ENCODE measurements at places on chromosomes 3 and 15.

- DNase-seq, result peak; percentile 52
These were observed 43.5 kb upstream of the RAF1 start for GRCh38 chr3:12707449-12707848.

DNA sequence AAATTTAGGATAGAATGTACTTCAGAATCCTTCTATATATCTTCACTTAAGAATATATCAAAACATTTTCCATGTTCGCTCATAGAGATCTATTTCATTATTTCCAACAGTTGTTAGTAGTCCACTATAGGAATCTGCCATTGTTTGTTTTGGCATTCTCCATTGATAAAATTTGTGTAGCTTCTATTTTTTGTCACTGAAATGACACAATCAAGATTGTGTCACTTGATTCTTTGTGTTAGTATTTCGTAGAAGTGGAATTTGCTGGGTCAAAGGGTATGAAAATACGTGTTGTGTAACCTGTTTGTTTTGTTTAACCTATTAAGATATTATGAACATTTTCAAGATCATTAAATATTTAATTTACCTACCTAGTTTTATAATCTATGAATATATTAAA, 15.9 kb upstream of the GPR156 start:
- DNase-seq, result peak; percentile 36

DNA sequence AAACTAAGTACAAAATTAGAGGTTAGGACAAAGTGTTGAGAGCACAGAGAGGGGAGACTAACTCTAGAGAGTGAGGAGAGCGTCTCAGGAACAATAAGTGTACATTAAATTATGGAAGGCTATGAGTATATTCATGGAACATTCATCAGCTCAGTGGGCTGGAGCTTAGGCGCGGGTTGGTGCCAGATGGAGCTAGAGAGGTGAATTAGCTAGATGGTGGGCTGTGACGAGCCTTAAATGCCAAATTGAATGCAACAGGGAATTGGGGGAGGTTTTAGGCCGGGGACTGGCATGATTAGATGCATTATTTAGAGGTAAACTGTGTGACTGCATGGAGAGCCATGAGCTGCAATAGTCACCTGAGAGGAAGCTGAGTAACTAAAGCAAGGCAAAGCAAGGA, 97.1 kb downstream of the TMEM108 start:
- no peak for DNase-seq

DNA sequence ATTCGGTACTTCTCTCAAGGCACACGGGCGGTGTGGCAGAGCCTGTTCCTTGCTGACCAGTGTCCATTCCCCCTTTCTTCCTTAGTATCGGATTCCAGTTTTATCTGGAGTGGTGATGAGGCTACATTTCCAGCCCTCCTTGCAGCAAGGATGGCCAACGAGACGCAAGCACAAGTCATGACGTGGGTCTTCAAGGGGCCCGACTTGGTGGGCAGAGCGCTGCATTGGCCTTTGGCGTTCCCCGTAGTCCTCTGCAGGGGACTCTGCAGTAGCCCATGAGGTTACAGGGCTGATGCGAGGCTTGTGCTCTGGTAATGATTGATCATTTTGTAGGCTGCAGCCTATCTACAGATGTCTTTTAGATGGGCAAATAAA, 194.5 kb downstream of the OPA1 start:
- no peak for DNase-seq

GRCh38 chr15:23074684-23075083, 35.3 kb upstream of the TUBGCP5 start:
- DNase-seq, result no peak

GRCh38 chr3:125359700-125360099, 15.4 kb downstream of the ZNF148 start:
- no peak for DNase-seq

- no peak for DNase-seq
These were observed 13.2 kb downstream of the USP3 start for GRCh38 chr15:63517628-63518027.

DNA sequence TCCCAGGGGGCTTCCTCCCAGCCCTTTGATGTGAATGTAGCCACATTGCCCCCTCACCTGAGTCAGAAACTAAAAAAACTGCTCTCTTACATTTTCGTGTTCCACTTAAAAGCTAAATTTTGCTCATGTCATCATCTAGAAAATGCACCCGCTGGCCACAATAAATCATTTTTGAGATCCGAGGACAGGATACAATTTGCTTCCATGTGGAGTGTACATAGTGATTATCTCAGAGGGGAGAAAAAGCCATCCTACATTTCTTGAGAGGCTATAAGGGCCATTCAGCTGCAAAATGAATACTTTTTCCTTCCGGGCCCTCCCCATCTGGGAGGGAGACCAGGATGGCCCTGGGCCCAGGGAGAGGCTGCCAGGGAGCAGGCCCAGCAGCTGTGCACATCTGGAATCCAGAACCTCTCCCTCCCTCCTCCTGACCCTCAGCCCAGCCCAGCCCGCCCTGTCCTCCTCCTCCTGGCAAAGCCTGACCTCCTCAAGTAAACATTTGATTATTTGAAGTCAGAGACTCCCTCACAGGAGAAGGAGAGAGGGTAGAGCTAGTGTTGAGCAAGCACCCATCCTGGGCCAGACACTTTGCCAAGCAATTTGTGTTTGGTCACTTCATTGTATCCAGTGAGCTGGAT, 59.1 kb downstream of the CORO2B start:
- DNase-seq, result no peak

GRCh38 chr15:67082007-67082536, 16.7 kb downstream of the SMAD3 start:
- no peak for DNase-seq

- peak; percentile 27 for DNase-seq
These were observed 1367.0 kb downstream of the OTOL1 start for GRCh38 chr3:162863579-162863978.

GRCh38 chr15:24901409-24901808, 53.4 kb upstream of the SNRPN start:
- no peak for DNase-seq

DNA sequence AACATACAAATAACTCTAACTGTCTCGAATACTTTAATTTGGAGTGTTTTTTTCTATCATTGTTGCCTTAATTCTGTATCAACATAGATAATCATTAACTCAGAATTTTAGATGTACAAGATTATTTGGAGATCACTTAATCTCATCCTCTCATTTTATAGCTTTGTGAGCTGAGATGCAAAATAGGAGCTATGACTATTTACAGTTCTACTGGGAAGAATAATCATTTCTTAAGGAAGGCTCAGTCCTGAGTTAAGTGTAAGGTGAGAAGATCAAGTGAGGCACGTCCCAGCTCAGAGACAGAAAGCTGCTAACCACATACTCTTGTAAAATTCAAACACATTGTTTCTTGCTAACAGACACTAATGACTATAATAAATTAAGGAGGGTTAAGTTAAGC, 66.2 kb downstream of the CCDC54 start:
- no peak for DNase-seq

GRCh38 chr3:64384561-64384960, 159.3 kb upstream of the PRICKLE2 start:
- no peak for DNase-seq

DNA sequence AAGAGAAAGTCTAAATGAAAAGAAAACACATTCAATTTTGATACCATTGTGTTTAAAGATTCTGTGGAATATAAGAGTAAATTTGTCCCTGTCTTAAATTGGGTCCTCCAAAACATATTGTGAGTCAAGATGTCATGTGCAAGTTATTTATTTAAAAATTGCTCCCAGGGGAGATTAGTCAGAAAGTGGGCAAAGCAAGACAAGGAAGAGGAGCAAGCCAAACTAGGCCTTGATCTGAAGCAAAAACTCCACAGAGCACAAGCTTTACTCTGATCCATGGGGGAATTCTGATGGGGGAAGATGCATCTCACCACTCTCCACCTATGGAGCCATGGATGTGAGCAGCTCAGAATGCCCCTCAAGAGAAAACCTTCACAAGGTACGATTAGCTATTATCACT, 342.8 kb upstream of the IL12A start:
- no peak for DNase-seq

GRCh38 chr3:189985948-189986347, 134.7 kb downstream of the P3H2 start:
- no peak for DNase-seq

- no peak for DNase-seq
These were observed 3.3 kb downstream of the SCAMP2 start for GRCh38 chr15:74869726-74870407.

DNA sequence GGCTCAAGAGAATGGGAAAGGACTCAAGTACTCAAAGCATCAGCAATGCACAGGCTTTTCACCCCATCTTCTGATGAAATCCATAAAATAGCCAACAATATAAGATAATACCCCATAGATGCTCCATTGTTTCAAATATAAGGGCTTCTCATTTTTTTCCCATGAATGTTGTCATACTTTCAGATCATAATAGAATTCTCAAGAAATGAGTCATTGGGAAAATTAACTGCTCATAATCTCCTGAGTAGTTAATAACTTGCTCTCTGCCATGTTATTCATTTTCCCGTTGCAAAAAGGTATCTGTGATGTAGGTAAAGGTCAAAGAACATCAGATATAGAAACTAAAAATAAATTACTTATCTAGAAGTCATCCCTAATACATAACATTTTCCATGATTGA, 121.9 kb downstream of the NSUN3 start:
- DNase-seq, result no peak

GRCh38 chr3:114745322-114746240, 401.5 kb downstream of the ZBTB20 start:
- DNase-seq, result no peak

- no peak for DNase-seq
These were observed 232.1 kb downstream of the NECTIN3 start for GRCh38 chr3:111303760-111304159.

- DNase-seq, result no peak
These were observed 7.7 kb downstream of the GALNT15 start for GRCh38 chr3:16182183-16182582.

- no peak for DNase-seq
These were observed 80.4 kb upstream of the XCR1 start for GRCh38 chr3:46107682-46108081.

- DNase-seq, result no peak
These were observed 8.5 kb downstream of the RPAP1 start for GRCh38 chr15:41535544-41535943.

- no peak for DNase-seq
These were observed 3.9 kb upstream of the PXYLP1 start for GRCh38 chr3:141227752-141228151.

GRCh38 chr15:35327789-35328188, 218.2 kb downstream of the DPH6 start:
- DNase-seq, result no peak

- DNase-seq, result no peak
These were observed 161.2 kb downstream of the ALCAM start for GRCh38 chr3:105527949-105528348.

- DNase-seq, result no peak
These were observed 79.1 kb upstream of the MEF2A start for GRCh38 chr15:99486371-99487336.

DNA sequence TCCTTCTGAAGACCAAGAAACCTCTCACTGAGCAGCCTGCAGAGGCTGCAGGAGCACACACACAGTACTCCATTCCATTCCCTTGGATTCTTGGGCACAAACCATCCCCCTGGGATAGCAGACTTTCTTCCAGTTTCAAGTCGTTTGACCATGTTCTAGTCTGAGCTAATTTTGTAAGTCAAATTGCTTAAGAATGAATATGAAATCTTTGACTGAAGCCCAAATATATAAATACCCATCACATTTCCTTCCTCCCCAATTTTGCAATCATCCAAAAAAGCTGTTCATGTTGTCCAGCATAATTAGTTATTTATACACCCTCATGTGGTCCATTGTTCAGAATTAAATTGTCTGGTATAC, 231.2 kb upstream of the TPRG1 start:
- no peak for DNase-seq

DNA sequence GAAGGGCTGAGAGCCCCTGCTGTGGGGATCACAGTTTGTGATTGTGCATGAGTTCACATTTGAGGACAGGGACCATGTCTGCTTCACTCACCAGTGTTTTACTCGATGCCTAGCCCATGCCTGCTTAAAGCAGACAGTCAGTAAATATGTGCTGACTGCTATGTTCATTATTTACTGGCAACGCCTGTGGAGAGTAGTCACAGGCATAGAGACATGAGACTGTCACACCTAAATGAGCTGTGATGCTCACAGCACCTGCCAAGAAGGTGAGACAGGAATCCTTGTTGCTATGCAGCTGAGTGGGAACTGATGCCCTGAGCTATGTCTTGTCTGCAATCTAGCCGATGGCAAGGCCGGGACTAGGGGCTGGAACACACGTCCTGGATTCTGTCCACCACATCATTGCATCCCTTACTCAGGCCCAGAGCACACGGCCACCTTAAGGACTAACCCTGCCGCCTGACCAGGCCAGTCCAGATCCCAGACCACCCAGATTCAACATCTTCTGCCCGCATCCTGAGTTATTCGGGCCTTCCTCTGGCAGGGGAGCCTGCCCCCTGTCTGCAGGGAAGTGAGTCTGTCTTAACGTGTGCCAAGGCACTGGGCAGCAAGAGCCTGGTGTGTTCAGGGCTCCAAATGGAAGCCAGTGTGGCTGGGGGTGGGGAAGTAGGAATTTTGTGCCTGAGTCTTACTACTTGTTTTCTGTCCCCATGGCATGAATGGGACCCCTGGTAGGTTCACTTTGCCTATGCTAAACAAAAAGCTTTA, 44.8 kb downstream of the FGD5 start:
- no peak for DNase-seq

- DNase-seq, result no peak
These were observed 613 bp downstream of the ATP1B3 start for GRCh38 chr3:141876891-141877621.

GRCh38 chr15:74392451-74392830, 25.0 kb upstream of the CYP11A1 start:
- DNase-seq, result no peak

- no peak for DNase-seq
These were observed 287.5 kb downstream of the PTPRG start for GRCh38 chr3:61848885-61849284.

DNA sequence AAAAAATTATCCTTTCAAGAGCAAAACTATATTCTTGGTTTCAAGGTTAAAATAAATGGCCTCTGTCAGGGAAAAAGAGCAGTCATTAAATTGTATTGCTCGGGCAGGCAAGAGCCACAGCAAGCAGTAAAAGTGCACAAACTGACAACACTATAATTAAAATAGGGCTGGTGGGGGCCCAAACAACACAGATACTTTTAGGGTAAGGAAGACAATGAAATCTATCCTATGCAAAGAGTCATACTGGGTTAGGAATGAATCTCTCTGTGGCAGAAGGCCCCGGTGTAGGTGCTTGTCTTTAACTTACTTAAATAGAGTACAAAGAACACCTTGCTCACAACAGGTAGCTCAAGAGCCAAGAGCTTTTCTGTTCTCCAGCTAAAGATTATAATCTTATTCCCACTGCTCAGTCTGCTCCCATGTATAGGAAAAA, 94.7 kb downstream of the DLG1 start:
- no peak for DNase-seq
